ENCODE measurements at places on chromosomes 12 and 14.

DNA sequence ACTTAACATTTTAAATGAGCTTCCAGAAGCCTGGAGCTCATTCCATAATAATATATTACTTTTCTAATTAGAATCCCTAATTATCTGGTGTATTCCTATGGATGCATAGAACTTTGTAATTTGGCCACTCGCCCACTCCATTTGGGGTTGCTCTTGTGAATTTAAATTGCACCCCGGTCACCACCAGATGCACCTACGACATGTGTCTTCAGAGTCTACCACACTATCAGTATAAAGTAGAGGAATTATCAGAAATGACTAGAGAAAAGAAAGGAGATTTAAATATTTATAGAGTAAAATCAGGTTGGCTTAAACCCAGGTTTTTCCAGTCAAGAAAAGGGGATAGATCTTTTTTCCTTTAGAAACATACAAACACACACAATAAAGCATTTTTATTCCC, 145.8 kb upstream of the DCN start:
- H3K27ac ChIP-seq: no peak overlapping the region
- H3K4me1 ChIP-seq: peaks cover 5% of the 10 kb centered on the region
- no peak for DNase-seq
- no peaks in the 10 kb centered on the region for H3K36me3 ChIP-seq
- no peaks in the 10 kb centered on the region for H3K27me3 ChIP-seq
- H3K4me3 ChIP-seq: no peak overlapping the region

GRCh38 chr14:69351911-69352310, 46.2 kb downstream of the ERH start:
- no peak for DNase-seq
- no peak overlapping the region for H3K27ac ChIP-seq
- H3K4me1 ChIP-seq: no peaks in the 10 kb centered on the region
- H3K27me3 ChIP-seq: no peaks in the 10 kb centered on the region
- H3K4me3 ChIP-seq: no peak overlapping the region
- no peaks in the 10 kb centered on the region for H3K36me3 ChIP-seq

- H3K4me3 ChIP-seq: no peak overlapping the region
- H3K4me1 ChIP-seq: no peaks in the 10 kb centered on the region
- H3K27ac ChIP-seq: no peak overlapping the region
- no peaks in the 10 kb centered on the region for H3K27me3 ChIP-seq
- no peak for DNase-seq
Measured at GRCh38 chr14:85223667-85224066, 306.3 kb upstream of the FLRT2 start.

- no peaks in the 10 kb centered on the region for H3K36me3 ChIP-seq
- no peak overlapping the region for H3K4me3 ChIP-seq
- no peak overlapping the region for H3K27ac ChIP-seq
- peaks cover 10% of the 10 kb centered on the region for H3K4me1 ChIP-seq
- H3K27me3 ChIP-seq: no peaks in the 10 kb centered on the region
Measured at GRCh38 chr14:94008234-94008633, 11.1 kb downstream of the CCDC197 start.

- peaks cover 5% of the 10 kb centered on the region for H3K36me3 ChIP-seq
- no peak overlapping the region for H3K27ac ChIP-seq
- H3K4me1 ChIP-seq: no peaks in the 10 kb centered on the region
- peaks cover 21% of the 10 kb centered on the region for H3K27me3 ChIP-seq
- H3K4me3 ChIP-seq: peak overlapping the region; percentile 15
Measured at GRCh38 chr12:2691345-2692071, 103.3 kb upstream of the FKBP4 start.

GRCh38 chr12:20142956-20143355, 225.4 kb upstream of the PDE3A start:
- DNase-seq: no peak
- no peaks in the 10 kb centered on the region for H3K4me1 ChIP-seq
- H3K27me3 ChIP-seq: no peaks in the 10 kb centered on the region
- H3K4me3 ChIP-seq: no peak overlapping the region
- H3K27ac ChIP-seq: no peak overlapping the region

- H3K36me3 ChIP-seq: no peaks in the 10 kb centered on the region
- H3K27me3 ChIP-seq: no peaks in the 10 kb centered on the region
- H3K4me3 ChIP-seq: no peak overlapping the region
- no peak for DNase-seq
- no peak overlapping the region for H3K27ac ChIP-seq
- no peaks in the 10 kb centered on the region for H3K4me1 ChIP-seq
Measured at GRCh38 chr14:54808326-54809161, 94.1 kb downstream of the GCH1 start.

- no peaks in the 10 kb centered on the region for H3K36me3 ChIP-seq
- H3K27me3 ChIP-seq: no peaks in the 10 kb centered on the region
- no peak overlapping the region for H3K4me3 ChIP-seq
- DNase-seq: no peak
- no peak overlapping the region for H3K27ac ChIP-seq
- no peaks in the 10 kb centered on the region for H3K4me1 ChIP-seq
Measured at GRCh38 chr14:47207617-47208016, 467.8 kb downstream of the MDGA2 start.

DNA sequence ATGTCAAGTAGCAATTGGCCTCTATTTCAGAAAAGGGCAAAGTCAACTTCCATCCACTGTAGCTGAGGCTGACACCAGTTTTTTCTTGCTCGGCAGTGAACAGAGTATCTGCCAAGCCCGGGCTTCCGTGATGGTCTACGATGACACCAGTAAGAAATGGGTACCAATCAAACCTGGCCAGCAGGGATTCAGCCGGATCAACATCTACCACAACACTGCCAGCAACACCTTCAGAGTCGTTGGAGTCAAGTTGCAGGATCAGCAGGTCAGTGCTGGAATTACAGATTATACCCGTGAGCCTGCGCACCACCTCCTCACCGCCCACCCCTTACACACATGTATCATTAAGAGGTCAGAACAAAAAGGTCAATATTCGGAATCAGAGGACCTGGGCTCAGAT, 19.4 kb downstream of the EVL start:
- no peak overlapping the region for H3K27ac ChIP-seq
- H3K4me3 ChIP-seq: no peak overlapping the region
- H3K4me1 ChIP-seq: peaks cover under 1% of the 10 kb centered on the region
- H3K27me3 ChIP-seq: no peaks in the 10 kb centered on the region
- DNase-seq: no peak
- H3K36me3 ChIP-seq: peaks cover 4% of the 10 kb centered on the region

GRCh38 chr14:71588576-71589215, 343.5 kb upstream of the RGS6 start:
- no peak overlapping the region for H3K27ac ChIP-seq
- no peak for DNase-seq
- H3K4me1 ChIP-seq: peaks cover 29% of the 10 kb centered on the region
- no peaks in the 10 kb centered on the region for H3K27me3 ChIP-seq
- H3K36me3 ChIP-seq: no peaks in the 10 kb centered on the region
- H3K4me3 ChIP-seq: no peak overlapping the region

GRCh38 chr12:54173066-54173726, 15.6 kb downstream of the SMUG1 start:
- H3K4me3 ChIP-seq: peak overlapping the region; percentile 18
- peaks cover 92% of the 10 kb centered on the region for H3K27me3 ChIP-seq
- H3K27ac ChIP-seq: no peak overlapping the region
- H3K4me1 ChIP-seq: no peaks in the 10 kb centered on the region
- H3K36me3 ChIP-seq: no peaks in the 10 kb centered on the region

DNA sequence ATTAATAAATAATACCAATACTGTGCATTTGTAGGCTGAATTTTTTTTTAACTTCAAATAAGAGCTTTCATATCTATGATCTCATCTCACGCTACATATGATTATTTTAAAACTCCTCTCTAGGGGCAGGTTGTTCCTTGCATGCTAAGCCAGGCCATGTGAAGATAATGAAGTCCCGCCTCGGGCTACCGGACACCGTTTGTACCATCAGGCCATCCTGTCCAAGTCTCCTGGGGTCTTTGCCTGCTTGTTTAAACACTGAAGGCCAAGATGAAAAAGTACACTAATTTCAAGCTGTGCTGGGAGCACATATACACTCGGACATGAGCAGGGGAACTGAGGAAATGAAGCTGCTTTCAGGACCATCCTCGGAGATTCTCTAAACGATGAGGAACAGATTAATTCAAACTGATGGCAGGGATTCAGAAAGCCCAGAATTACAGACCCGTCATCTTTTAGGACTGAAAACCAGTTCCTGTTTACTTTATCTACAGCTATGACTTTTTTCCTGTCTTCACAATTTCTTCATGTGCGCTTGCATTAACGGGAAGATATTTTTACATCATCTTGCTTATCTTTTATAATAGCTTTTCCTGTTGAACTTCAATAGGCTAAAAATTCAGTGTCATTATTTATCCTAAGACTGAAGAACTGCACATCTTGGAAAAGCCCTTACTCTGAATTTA, 6.3 kb upstream of the ABHD12B start:
- DNase-seq: peak; percentile 70
- no peak overlapping the region for H3K4me3 ChIP-seq
- peaks cover 26% of the 10 kb centered on the region for H3K4me1 ChIP-seq
- no peaks in the 10 kb centered on the region for H3K36me3 ChIP-seq

GRCh38 chr12:1925684-1926006, 7.2 kb upstream of the CACNA2D4 start:
- DNase-seq: no peak
- no peak overlapping the region for H3K4me3 ChIP-seq

DNA sequence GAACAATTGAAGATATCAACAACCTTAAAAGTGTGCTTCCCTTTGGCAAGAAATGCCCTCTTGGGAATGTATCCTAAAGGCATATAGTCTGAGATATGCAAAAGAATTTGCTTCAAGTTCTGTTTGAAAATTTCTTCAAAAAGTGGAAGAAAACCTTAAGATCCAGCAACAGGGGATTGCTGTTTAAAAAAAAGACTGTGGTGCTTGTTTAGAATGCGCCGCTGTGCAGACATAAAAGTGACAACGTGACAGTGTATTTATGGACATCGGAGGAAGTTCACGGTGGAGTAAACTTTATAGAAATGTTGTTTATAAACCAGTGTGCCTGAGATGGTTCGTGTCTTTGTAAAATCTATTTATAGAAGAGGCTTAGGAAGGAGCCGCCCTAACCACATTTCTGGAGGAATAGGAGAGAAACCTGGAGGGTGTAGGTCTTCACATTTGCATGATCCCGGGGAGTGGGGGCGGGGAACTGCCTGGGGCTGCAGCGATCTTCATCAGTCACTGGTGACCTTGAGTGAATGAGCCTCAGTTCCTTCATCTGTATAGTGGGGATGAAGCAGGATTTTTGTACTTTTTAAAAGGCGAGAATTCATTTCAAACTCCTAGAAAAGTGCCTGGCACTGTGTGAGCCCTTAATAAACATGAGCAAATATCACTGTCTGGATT, 27.5 kb downstream of the ADGRD1 start:
- peak overlapping the region; percentile 70 for H3K27ac ChIP-seq
- H3K27me3 ChIP-seq: no peaks in the 10 kb centered on the region
- no peak overlapping the region for H3K4me3 ChIP-seq
- H3K36me3 ChIP-seq: peaks cover 3% of the 10 kb centered on the region
- H3K4me1 ChIP-seq: peaks cover 13% of the 10 kb centered on the region

DNA sequence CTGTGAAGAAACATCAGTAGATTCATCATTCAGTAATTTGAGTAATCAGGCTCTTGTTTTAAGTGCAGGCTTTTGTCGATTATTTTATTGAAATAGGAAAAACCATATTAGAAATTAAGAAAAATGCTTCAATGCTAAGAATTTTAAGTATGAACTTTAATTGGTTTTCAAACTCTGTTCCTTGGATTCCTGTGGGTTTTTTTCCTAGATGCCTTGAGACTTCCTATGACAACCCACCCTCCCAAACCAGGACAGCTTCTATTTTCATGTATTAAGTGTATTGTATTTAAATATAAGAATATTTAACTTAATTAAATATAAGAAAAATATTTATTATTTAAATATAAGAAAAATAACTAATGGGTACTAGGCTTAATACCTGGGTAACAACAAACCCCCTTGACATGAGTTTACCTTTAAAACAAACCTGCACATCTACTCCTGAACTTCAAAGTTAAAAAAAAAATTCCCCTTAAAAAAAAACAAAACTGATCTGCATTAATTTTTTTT, 3.0 kb downstream of the ARHGAP5 start:
- H3K36me3 ChIP-seq: no peaks in the 10 kb centered on the region
- peak overlapping the region; percentile 83 for H3K4me3 ChIP-seq
- H3K27ac ChIP-seq: no peak overlapping the region
- H3K4me1 ChIP-seq: peaks cover 37% of the 10 kb centered on the region
- no peaks in the 10 kb centered on the region for H3K27me3 ChIP-seq

DNA sequence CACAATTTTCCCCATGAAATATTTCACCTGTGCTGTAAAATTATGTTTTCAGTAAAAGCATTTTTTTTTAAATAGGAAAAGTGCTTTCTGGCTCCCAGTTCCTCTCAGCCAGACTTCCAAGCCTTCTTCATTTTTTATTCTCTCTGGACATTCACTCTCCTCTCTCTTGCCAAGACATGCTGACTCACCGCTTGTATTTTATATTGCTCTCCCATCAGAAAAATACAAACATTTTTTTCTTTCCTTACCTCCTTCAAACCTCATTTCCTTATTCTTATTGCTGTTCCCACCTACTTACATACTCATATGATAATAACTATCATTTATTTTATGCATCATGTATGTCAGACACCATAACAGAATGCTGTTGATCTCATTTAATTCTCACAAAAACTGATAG, 37.7 kb upstream of the ZNF641 start:
- H3K27me3 ChIP-seq: no peaks in the 10 kb centered on the region
- H3K27ac ChIP-seq: no peak overlapping the region
- H3K4me1 ChIP-seq: no peaks in the 10 kb centered on the region
- DNase-seq: peak; percentile 36

DNA sequence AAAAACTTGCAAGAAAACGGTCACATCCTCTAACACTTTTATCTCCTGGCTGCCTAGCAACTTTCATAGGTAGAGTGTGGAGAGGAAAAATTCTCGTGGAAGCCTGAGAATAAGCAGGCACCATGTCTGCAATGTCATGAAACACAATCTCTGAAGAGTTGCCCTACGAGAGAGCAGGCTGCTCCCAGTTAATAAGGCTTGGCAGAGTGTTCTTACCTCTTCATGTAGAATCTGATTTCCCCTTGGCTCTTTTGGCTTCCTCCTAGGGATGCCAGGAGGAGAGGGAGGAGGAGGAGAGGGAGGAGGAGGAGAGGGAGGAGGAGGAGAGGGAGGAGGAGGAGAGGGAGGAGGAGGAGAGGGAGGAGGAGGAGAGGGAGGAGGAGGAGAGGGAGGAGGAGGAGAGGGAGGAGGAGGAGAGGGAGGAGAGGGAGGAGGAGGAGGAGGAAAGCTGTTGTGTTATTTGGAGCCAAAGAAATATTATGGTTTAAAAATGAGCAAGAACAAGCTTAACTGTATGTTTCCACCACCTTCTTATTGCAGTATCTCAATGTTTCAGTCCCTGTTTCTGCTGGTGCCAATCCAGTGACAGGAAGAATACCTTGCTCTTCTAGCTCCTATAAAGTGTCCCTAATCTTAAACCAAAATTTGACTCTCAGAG, 52.9 kb downstream of the EGLN3 start:
- H3K4me1 ChIP-seq: peaks cover 11% of the 10 kb centered on the region
- no peaks in the 10 kb centered on the region for H3K27me3 ChIP-seq
- no peak overlapping the region for H3K4me3 ChIP-seq
- peak overlapping the region; percentile 67 for H3K27ac ChIP-seq
- DNase-seq: no peak
- no peaks in the 10 kb centered on the region for H3K36me3 ChIP-seq
